ENCODE measurements at places on chromosomes 1 and 21.

GRCh38 chr1:86646256-86646655, 58.1 kb upstream of the SH3GLB1 start:
- no peak for DNase-seq

DNA sequence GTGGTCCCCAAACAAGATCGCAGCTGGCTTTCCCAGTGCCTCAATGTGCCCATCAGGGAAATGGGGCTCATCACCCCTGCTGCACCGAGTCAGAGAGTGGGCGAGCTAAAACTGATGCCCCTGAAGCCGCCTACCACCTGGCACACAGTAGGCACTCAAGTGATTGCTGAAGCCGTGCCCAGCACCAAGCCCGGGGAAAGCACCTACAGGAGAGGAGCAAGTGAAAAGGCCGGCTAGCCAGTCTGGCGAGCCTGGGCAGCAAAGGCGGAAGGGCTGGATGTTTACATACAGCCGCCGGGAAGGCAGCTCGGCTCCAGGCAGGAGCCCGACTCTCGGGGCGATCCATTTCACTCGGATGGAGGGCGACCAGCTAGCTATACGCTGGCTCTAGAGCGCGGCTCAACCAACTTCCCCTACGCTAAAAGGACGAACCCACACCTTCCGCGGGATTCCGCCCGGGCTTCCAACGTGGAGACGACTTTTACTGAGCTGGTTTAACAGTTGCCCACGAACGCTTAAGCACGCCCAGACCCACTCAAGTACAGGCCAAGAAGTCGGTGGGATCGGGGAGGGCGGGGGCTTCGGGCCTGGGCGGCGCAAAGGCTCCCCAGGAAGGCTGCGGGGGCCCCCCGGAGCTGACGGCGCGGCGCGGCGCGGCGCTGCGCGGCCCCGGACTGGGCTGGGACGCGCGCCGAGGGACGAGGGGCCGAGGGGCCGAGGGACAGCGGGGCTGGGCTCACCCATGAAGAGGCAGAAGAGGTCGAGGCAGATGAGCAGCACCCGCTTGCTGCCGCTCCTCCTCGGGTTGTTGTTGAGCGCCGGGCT, 1.0 kb downstream of the PLPP3 start:
- DNase-seq = no peak

DNA sequence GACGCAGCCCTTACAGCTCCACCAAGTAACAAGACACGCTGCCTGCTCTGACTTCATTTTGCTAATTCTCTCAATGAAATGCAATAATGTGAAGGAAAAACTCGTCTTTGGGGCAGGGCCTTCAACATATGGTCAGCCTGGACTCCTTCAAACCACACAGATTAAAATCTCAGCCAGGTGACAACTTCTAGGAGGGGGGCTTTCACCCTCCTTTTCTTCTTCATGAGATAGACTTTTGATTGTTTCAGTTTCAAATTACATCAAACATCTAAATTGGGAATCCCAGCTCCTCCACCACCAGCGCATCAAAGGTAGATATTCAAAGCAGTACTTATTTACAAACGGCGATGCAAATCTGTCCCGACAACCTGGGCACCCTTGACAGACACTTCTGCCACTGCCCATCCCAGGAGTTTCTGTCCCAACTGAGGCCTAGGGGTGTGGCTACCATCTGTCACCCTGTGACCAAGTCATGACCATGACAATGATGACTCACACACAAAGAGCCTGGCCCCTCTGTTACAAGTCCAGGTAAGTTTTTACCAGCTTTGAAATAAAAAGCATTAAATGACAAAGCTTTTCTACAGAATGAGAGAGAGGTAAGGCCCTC, 29.7 kb downstream of the SSBP3 start:
- DNase-seq = no peak

DNA sequence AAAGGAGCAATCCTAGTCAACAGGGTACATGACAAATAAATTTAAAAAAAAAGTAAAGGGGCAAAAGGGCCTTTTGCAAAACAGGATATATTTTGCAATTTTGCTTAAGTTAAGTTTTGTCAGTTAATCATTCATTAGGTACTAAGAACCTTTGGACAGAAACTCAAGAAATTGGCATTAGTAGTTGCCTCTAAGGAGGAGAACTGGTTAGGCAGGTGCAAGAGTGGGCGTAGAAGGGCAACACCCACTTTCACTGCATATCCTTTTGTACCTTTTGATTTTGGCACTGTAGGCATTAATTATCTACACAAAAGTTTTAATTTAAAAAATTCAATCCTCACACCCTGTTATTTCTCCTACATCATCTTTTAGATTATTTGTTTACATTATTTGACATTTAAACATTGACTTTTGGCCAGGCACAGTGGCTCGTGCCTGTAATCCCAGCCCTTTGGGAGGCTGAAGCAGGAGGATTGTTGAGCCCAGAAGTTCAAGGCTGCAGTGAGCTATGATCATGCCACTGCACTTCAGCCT, 4.3 kb downstream of the DDAH1 start:
- no peak for DNase-seq

- no peak for DNase-seq
Observed at GRCh38 chr1:30763651-30764248, 6.2 kb upstream of the LAPTM5 start.

- DNase-seq = no peak
Observed at GRCh38 chr21:25515484-25516405, 91.5 kb downstream of the MRPL39 start.

DNA sequence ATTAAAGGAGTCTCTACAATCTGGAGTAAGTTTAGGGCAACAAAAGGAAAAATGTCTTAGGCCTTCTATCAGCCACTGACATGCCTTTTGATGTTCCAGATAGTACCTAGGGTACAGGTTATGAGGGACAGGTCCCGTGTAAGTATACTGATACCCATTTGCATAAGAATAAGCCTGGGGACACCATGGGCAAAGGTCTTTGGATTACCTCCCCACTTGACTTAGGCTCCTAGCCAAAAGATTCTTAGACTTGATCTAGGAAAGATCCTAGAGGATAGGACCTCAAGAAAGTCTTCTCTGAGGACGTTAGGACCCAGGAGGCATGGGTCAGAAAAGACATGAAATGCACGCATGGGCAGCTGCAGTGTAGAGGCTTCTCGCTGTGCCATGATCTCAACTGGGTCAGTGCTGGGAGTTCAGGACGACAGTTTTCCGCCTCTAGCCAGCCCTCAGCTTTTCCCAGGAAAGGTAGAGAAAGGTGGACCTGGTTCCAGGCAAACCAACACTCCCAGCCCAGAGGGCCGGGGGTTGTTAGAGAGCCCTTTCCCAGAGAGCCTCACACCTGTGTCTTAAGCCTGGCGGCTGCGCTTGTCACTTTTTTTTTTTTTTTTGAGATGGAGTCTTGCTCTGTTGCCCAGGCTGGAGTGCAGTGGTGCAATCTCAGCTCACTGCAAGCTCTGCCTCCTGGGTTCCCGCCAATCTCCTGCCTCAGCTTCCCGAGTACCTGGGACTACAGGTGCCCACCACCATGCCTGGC, 26.6 kb downstream of the MSTO1 start:
- no peak for DNase-seq

GRCh38 chr1:234619071-234619480, 9.1 kb upstream of the IRF2BP2 start:
- no peak for DNase-seq

DNA sequence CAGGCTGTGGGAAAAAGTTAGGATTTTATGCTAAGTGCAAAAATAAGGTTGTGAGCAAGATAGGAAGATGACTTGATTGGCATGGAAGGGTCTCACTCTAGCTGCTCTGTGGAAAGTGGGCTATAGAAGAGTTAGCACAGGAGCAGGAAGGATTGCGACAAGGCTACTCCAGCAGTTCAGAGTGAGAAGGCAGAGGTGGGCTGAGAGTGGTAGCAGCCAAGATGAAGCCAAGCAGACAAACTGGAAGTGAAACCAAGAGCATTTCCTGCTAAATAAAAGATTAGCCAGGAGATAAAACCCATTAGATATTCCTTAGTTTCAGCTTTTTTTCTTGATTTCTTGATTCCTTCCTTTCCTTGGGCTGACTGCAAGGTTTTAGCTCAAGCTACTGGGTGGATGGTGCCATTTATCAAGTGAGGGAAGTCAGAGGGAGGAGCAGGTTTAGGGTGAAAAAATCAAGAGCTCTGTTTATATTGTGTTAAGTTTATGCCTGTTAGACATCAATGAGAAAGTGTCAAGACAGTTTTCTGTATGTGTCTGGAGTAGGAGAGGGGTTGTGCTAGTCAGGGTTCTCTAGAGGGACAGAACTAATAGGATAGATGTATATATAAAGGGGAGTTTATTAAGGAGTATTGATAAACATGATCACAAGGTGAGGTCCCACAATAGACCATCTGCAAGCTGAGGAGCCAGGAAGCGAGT, 33.1 kb upstream of the ZNF644 start:
- no peak for DNase-seq

DNA sequence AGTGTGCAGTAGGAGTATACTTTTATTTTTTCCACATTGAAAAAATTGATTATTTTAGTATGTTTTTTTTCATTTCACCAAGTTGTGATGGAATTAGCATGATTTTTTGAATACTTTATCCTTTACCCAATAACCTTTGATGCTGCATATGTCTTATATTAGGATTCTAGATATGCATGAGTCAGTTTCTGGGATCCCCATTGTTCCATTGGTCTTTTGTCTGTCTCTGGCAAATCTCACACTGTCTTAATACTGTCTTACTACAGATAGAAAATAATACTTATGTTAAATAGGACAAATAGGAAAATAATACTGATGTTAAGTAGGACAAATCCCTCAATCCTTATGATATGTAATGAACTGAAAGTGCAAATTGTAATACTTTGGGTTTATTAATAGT, 54.3 kb upstream of the ASB17 start:
- DNase-seq = no peak

GRCh38 chr1:33390542-33390941, 40.4 kb downstream of the PHC2 start:
- no peak for DNase-seq

DNA sequence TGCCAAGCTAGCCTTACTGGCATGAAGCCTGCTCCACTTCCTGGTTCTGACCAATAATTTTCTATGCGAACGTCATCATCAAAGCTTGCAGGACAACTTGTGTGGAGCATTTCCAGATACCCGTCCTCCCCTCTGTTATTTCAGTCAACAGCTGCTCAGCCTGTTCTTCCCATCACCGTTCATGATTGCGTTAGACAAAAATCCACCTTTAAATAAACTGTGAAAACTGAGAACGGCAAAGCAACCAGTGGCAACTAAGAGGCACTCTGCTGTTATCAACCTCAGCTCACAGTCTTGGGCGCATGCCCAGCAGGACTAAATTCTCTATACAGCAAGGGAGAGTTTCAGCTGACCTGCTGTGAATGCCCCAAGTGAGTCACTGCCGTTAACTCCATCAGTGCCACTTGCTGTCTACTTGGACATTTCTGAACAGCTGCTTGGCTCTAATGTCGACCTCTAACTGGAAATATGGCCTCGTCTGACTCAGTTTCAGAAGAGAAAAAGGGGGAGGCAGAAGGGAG, 207.4 kb upstream of the RUNX1 start:
- no peak for DNase-seq

DNA sequence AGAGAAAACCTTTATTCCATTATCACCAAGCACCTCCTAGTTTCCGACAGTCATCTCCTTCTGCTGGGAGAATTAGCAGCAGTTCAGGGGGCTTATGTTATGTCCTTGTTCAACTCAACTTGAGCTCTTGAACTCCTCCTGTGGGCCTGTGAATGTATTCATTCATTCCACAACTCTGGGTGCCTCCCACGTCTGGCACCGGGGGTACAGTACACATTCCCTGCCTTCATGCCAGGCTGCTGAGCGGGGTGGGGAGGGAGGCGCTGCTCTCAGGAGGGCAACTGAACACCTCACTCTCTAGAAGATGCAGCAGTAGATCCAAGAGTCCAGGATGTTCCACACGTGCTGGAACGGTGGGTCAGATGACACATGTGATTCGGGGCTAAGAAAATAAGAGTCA, 4.3 kb upstream of the MX2 start:
- DNase-seq = no peak

GRCh38 chr1:99170516-99170915, 93.8 kb upstream of the PLPPR4 start:
- DNase-seq = no peak

DNA sequence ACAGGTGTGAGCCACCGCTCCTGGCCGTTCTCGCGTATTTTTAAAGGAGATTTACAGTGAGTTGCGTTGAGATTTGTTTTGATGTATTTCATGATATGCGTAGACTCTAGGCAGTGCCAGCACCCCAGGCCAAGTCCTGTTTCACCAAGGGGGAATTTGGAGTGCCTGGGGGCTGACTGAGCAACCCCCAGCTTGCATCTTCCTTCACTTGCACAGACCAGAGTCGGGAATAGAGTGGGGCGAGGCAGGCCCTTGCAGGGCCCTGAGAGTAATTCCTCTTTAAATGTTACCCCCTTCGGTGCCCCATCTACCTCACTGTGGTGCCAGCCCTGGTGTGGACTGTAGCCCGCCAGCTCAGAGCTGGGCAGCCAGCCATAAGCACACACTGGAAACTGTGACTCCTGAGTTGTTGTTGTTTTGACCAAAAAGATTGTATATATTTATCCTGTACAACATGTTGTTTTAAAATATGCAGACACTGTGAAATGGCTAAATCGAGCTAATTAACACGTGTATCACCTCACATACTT, 269.5 kb downstream of the NPHP4 start:
- DNase-seq = no peak

DNA sequence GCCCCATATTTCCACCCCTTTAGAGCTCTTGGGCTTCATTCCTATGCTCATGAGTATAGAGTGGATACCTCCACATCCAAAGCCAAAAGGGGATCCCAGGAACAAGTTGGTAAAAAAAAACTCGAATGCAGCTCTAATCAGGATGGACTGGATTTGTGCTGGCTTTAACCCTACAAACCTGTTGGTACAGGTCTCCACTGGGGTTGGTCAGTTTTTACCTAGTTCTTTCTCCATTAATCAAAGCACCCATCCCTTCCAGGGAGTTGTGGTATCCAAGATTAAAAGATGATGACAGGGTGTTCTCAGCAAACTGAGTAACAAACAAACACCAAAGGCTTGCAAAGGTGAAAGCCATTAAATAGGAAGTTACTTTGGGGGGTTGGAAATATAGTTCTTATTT, 5.9 kb upstream of the CRNN start:
- no peak for DNase-seq

- DNase-seq = no peak
Observed at GRCh38 chr1:198333744-198334143, 176.9 kb downstream of the NEK7 start.

- DNase-seq = no peak
Observed at GRCh38 chr1:197481101-197481500, 213.0 kb downstream of the CRB1 start.

- DNase-seq = no peak
Observed at GRCh38 chr1:3630914-3631313, 6.1 kb downstream of the TPRG1L start.

DNA sequence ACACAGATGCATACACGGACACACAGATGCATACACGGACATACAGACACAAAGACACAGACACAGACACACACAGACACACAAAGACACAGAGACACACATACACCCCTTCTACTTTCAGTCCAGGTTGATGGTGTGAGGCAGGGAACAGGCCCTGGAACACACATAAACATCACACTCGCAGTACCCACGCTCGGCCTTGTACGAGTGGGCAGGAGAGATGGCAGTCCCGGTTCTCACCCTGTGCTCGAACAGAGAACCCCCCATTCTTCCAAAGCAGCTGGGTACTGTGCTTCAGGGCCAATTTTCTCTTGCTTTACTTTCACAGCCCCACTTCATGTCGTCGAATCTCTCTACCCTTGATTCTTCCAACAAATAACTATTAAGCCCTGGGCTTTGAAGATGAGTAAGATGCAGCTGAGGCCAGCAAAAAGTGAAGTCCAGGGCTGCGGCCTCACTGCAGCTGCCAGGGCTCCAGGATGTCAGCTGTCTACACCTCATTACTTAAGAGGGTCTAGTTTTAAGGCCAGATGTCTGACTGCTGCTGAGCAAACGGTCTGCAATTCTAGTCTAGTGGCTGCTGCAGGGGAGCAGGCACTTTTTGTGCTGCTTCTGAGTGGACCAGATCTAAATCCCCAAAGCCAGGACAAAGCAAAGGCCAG, 90.1 kb downstream of the PGBD5 start:
- no peak for DNase-seq
